NCI-H1417 (cell line): ENCODE measurements at places on chromosomes 16 and 17.
A peak's percentile ranks its signal among the peaks of the same experiment; 100 is the strongest.

DNA sequence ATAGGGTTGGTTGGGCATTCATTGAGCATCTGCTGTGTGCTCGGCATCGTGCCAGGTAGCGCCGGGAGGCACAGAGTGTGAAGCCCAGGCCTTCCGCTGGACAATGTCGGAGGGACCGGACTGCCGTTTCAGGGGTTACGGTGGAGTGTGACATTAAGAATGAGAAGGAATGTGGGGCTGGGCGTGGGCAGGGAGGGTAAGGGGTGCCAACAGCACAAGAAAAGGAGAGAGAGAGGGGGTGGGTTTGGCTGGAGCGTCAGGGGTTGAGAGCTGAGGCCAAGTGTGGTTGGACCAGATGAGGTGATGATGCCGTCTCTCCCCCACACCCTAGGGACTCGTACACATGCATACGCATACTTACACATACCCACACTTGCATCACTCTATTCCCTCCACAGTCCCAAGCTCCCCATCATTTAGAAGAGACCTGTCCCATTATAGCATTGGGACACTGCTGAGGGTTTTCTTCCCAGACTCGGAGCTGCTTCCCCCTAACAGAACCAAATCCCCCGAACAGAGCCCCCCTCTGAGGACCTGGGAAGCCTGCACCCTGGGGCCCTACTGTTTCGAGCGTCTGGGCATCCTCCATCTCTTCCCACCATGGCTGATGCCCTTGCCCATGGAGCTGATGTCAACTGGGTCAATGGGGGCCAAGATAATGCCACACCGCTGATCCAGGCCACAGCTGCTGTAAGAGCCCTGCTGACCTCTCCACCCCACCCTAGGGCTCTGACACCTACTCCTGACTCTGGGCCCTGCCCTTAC is 3.3 kb upstream of the KCTD11 start:
- DNase-seq, result no peak

DNA sequence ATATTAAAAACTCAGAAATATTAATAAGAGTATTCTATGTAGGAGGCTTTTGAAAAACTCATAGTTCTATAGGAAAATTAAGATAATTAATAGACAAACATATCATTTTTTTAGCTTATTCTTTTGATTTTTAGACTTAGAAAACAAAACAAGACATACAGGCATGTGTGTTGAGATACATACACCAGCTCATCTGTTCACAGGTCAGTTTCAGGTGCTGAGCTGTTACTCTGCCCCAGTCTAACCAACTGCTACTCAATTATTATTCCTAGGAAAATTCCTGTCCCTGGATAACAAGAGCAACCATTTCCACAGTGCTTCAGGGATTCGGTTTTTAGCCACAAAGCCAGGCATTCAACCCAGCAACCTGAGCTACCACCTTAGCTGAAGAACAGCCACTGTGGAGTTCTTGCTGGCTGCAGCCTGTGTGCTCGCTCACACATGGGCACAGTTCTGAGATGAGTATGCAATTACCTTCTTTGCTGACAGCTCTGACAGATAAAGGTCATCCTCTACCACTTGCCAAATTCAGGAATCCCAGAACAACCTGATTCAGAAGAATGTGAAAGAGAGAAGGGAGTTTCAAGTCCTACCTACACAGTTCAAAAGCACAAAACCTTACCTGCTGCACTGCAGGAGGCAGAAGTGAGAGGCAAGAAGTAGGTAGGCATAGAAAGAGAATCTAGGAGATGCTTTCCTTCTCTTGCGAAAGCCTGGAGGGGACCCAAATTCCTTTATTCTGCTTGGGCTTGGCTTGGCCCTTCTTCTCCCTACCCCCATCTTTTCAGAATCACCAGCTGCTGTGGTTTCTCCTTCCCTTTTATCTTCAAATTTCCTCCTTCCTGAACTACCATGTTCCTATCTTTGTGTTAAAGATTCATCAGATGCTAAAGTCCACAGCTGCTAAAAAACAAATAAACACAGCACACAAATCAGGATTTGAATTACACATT is 62.7 kb downstream of the TEX2 start:
- DNase-seq, result no peak

DNA sequence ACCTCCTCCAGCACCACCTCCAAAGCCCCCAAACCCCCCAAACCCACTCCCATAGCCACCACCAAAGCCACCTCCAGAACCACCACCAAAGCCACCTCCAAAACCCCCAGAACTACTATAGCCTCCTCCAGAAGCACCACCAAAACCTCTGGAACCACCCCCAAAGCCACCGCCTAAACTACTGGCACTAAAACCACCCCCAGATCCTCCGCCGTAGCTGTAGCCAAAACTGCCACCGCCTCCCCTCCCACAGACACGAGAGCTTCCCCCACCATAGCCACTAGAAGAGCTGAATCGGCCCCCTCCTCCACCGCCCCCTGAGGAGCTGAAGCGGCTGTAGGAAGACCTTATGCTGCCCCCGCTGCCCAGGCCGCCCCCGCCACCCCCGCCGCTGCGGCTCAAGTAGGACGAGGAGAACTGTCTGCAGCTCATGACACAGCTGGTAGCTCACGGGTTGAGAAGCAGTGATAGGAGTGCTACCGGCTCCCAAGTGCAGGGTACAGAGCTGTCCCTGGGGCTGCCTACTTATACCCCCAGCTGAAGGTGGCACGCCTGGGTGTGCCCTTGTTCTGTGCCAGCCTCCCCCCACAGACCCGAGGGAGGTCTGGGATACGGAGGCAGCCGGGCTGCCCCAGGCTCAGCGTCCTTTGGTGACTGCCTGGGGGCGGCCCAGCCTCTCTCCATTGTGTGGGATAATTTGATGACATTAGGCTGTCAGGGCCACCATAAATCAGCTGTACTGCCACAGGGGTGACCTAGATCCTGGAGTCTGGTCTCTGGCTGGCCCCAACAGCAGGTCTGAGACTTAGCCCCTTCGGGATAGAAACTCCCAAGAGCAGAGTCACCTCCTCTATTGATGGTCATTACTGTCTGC is at the start of gene KRT9:
KRT9 (minus strand) TSS at position 499 of the 874 bp plus-strand sequence; CDS start at position 432, 67 bp downstream.
- peak; percentile 90 for DNase-seq

- no peak for DNase-seq
Observed at GRCh38 chr17:53017227-53017626, 805.5 kb upstream of the KIF2B start.

GRCh38 chr17:17987187-17987896 is 14.7 kb downstream of the DRC3 start:
- no peak for DNase-seq

GRCh38 chr17:67573987-67574657 is 143.6 kb upstream of the NOL11 start:
- no peak for DNase-seq

- DNase-seq, result no peak
Observed at GRCh38 chr17:5068236-5068635, 10.0 kb upstream of the ZFP3 start.

DNA sequence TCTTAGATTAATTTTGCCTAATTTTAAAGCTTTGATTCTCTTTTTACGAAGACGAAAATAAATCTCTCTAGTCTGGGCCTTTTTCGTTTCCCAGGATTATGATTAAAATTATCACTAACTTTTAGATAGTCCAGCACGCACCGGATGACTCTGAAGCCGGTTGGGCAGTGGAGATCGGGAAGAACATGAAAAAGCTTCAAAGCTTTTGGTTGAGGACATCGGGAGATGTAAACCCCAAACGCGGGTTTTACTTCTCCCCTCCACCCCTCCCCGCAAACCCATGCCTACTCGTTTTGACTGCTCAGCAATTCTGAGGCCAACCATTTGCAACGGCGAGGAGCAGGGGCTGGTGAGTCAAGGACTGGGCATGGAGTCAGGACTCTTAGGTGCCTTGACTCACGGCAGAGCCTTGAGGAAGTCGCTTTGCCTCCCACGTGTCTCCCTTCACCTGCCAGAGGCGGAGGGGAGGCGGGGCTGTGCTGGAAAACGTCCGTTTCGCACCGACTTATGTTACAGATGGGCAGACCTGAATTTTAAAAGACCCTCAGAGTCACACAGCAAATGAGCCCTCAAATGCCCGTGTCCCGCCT is 989 bp upstream of the DUSP14 start:
- peak; percentile 81 for DNase-seq

GRCh38 chr16:11354407-11354732 is 9.1 kb downstream of the RMI2 start:
- DNase-seq, result no peak

- no peak for DNase-seq
Observed at GRCh38 chr17:4130715-4131114, 12.1 kb downstream of the ZZEF1 start.

DNA sequence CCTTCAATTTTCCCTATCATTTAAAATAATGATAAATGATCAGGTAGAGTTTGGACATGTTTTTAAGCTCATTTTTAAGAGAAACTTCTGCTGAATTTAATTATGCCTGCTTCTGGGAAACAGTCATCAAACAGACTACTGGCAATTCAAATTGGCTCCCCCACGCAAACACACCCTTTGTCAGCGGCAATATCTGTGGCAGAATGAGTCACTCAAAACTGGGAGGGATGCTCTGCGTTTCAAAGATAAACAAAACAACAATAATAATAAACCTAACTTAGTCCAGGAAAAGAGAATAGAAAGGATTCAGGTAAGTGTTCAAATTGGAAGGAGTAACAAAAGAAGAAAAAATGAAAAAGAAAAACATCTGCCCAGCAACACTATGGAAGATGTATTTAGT is 108.1 kb upstream of the ERCC4 start:
- DNase-seq, result no peak

- no peak for DNase-seq
Observed at GRCh38 chr17:83077411-83077810, 2.0 kb upstream of the METRNL start.

DNA sequence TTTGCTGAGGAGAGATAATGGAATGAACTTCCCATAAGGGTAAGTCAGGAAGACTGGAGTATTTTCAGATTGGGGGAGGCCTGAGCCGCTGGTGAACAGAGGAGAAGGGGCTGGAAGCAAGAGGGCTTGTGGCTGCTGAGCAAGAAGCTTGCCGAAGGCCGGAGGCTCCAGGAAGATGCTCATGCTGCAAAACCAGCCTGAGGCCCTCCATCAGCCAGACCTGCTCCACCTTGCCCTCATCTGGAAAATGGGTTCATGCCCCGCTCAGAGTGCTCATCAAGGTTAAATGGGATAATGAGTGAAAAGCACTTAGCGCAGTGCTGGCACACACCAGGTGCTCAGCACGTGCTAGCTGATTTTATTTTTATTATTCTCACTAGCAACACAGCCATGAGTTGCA is 5.5 kb upstream of the ASGR1 start:
- DNase-seq, result no peak

DNA sequence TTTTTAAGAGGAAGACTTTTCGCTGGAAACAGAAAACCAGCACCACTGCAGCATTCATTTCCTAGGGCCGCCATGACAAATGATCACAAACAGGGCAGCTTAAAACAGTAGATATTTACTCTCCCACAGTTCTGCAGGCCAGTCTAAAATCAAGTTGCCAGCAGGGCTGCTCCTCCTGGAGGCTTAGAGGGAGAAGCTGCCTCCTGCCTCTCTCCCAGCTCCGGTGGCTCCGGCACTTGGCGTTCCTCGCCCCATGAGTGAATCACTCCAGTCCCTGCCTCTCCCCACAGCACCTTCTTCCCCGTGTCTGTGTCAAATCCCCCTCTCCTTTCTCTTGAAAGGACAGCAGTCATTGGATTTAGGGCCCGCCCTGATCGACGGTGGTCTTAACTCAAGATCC is 72.1 kb downstream of the SOCS1 start:
- no peak for DNase-seq

DNA sequence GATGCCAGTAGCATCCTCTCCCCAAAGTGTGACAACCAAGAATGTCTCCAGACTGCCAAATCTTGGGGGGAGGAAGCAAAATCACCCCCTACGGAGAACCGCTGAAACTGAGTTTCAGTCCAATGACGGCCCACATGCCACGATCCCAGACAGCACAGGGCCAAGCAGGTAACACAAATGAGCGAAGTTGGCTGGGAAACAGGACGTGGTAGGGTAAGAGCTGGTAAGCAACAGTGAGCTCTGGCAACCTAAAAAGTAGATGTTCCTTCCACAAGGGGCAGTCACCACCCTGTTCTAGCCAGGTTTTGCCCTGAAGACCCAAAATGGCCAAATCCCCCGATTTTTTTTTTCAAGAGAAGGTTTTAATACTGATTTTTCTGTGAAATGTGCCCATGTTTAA is 25.4 kb downstream of the ZFHX3 start:
- no peak for DNase-seq

GRCh38 chr16:24730914-24731313 is 1.5 kb downstream of the TNRC6A start:
- no peak for DNase-seq

DNA sequence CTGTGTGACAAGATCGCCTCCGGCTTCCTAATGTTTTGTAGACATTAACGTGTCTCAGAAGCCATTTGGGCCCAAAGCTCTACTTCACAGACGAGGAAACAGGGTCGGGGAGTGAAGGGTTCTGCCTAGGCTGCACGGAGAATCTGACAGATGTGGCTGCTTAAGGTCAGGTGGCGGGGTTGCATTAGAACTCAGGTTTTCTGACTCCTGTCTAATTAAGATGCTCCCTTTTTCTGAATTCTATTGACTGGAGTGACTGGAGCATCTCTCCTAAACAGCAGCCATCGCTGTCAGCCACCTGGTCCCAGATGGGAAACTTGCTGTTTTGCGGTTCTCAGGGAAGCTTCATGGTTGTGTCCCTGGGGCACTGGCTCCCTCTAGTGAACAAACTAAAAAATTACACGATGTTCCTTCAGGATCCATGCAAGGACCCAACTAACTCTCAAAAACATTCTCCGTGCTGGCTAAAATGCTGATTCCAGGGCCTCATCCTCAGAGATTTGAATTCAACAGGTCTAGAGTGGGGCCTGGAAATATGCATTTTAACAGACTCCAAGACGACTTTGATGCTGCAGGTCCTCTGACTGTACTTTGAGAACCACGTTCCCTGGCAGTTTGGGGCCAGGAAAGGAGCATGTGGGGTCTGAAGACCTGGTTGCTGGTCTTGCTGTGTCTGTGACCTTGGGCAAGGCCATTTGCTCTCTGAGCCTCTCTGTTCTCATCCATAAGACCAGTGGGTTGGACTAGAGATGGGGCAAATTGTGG is 117.4 kb downstream of the IRF8 start:
- peak; percentile 29 for DNase-seq

GRCh38 chr17:17152385-17152784 is 53.7 kb downstream of the PLD6 start:
- DNase-seq, result no peak

- no peak for DNase-seq
Observed at GRCh38 chr16:21001262-21001661, 100.7 kb downstream of the LYRM1 start.

DNA sequence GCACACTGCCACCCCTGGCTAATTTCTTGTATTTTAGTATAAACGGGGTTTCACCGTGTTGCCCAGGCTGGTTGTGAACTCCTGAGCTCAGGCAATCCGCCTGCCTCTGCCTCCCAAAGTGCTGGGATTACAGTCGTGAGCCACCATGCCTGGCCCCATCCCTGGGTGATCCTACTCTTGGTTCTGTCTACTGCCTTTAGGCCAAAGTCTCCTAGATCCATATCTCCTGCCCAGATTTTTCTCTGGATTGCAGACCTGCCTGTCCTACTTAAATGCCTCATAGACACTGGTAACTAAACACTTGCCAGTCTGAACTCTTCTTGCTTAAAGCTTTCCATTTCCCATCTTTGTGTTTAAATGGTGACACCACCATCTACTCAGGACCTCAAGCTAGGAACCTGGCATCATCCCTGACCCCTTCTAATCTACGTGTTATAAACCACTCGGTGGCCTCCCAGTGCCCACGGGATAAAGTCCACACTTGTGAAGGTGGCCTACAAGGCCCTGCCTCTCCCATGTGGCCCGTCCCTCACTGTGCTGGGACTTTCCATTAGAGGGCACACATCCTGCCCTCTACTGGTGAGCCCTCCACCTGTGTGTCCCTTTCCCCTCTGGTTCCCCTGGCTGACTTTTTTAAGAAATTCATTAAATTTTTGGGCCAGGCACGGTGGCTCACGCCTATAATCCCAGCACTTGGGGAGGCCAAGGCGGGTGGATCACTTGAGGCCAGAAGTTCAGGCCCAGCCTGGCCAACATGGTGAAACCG is 51.1 kb downstream of the USP43 start:
- DNase-seq, result no peak
